ENCODE measurements at places on chromosomes 6 and 20.

GRCh38 chr6:145977881-145978280 lies 13.7 kb upstream of the SHPRH start:
- DNase-seq: no peak

DNA sequence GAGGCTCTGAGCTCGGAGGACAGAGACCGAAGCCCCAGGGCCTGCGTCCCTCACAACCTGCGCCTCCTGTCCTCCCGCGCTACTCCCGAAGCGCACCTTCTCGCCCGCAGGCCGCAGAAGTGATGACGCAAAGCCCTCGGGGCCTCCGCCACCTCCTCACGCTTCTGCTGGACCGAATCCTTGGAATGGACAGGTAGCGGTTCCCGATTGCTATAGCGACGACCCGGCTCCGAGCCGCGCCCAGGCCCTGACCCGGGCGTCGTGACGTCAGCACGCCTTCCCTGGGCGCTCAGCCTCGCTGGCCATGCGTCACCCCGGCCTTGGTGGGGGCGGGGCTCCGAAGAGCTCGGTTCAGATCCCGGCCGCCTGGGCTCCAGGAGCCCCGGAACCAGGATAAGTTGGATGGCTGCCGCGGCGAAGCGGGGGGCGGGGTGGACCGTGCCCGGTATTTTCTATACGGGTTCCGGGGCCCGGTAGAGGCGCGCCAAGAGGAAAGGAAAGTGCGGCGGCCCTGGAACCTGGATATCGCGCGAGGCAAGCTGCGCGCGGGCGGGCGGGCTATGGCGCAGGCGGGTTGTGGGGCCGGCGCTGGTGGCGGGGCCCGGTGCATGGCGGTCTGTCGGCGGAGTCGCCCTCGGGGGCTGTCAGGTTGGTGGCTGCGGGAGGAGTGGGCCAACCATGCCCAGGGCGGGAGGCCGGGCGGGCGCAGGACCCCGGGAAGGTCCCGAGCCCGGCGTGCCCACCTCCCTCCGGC lies at the start of gene ZNF76:
Gene ZNF76, plus strand, starts transcription at position 542 of the 754 bp plus-strand sequence. CDS start 21,417 bp downstream, outside the sequence.
- DNase-seq: peak; percentile 97

GRCh38 chr6:106972500-106972899 lies 2.0 kb downstream of the CD24 start:
- DNase-seq: no peak

GRCh38 chr20:4546342-4546741 lies 175.4 kb upstream of the PRND start:
- no peak for DNase-seq

DNA sequence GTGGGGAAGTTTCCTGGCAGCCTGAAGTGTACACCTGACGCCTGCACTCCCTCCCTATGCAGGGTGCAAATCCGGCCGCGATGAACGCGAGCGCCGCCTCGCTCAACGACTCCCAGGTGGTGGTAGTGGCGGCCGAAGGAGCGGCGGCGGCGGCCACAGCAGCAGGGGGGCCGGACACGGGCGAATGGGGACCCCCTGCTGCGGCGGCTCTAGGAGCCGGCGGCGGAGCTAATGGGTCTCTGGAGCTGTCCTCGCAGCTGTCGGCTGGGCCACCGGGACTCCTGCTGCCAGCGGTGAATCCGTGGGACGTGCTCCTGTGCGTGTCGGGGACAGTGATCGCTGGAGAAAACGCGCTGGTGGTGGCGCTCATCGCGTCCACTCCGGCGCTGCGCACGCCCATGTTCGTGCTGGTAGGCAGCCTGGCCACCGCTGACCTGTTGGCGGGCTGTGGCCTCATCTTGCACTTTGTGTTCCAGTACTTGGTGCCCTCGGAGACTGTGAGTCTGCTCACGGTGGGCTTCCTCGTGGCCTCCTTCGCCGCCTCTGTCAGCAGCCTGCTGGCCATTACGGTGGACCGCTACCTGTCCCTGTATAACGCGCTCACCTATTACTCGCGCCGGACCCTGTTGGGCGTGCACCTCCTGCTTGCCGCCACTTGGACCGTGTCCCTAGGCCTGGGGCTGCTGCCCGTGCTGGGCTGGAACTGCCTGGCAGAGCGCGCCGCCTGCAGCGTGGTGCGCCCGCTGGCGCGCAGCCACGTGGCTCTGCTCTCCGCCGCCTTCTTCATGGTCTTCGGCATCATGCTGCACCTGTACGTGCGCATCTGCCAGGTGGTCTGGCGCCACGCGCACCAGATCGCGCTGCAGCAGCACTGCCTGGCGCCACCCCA lies 1.2 kb downstream of the GPR6 start:
- no peak for DNase-seq

DNA sequence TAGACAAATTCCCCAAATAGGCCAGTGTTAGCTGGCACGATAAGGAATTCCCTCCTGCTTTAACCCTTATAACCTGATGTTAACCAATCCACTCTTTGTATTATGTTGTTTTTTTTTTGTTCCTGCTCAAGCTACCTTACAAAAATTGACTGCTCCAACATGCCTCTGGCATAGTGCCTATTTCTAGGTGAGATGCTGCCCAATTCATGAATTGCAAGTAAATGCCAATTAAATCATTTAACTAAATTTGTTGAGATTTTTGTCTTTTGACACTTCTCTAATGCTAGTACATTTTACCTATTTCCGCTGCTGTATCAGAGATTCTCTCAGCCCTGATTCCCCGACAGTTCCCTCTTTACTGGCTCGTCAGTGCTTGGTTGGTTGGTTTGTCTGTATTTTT lies 66.5 kb downstream of the HECA start:
- no peak for DNase-seq

DNA sequence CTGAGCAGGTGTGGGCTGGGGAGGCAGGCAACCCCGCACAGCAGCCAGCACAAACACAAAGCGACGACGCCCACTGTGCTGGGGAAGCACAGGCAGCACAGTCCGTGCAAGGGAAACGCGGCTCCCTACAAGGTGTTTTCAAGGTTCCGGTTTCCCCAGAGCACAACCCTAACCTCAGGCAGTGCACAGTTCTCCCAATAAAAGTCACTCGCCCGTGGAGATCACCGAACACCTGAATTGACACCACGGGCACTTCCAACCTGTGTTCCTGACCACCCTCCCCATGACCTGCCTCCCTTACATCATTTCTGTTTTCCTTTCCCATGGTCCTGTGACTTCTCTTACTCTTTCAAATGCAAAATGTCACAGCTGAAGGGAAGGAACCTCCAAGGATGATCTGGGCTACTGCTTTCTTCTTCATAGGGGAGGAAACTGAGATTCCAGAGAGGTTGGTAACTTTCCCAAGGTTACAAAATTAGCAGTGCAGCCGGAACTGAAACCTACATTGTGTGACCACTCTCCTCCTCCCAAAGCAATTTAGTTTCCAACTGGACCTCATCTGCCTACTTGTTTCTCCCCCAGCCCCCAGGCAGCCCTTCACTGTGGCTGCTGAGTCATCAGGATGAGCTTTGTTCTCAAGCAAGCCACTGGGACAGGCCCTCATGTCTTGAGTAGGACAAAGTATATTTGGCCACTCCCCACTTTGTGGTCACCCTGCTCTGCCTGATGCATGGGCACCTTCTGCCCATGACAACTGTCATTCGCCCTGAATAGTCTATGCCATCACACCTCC lies 125.3 kb downstream of the ATXN1 start:
- DNase-seq: no peak

DNA sequence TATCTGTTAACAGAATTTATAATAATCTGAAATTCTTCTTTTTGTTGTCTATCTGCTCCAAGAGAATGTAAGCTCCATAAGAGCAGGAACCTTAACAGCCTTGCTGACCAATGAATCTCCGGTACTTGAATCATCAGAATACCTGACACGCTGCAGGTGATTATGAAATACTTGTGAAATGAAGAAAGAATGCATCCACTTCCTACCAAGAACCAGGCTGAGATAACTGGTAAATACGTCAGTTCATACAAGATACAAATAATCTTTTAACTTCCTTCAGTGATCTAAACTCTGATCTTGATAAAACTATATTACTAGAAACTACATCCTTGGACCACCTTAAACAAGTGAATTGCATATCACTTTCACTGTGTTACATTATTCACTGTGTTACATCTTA lies 116.2 kb downstream of the MAP3K5 start:
- DNase-seq: no peak

GRCh38 chr6:77038807-77039206 lies 424.5 kb downstream of the HTR1B start:
- no peak for DNase-seq

GRCh38 chr6:143699430-143699825 lies 21.7 kb downstream of the PHACTR2 start:
- DNase-seq: no peak

GRCh38 chr6:126531840-126532239 lies 191.9 kb downstream of the CENPW start:
- DNase-seq: no peak

DNA sequence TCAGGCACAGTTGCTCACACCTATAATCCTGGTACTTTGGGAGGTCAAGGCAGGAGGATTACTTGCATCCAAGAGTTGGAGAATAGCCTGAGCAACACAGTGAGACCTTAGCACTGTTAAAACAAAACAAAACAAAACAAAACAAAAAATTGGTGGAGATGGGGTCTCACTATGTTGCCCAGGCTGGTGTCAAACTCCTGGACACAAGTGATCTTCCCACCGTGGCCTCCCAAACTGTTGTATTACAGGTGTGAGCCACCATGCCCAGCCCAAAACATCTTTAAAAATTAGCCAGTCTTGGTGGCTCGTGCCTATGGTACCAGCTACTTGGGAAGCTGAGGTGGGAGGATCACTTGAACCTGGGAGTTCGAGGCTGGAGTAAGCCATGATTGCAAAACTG lies 120.2 kb downstream of the GMDS start:
- DNase-seq: no peak

DNA sequence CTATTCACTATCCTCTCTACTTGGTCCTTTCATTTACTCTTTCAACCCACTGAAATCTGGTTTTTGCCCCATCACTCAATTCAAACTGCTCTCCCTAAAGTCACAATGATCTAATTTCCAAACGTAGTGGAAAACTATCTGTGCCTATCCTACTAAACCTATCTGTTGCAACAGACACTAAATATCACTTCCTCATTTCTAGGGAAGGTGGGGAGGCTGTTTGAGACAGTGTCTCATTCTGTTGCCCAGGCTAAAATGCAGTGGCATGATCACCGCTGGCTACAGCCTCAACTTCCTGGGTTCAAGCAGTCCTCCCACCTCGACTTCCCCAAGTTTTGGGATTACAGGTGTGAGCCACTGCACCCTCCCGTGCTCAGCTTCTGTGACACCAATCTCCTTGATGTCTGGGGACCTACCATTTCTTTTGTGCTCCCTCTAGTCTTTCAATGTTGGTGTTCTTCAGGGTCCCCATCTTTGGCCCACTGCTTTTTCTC lies 8.8 kb downstream of the RANBP9 start:
- DNase-seq: no peak

GRCh38 chr6:3244003-3244831 lies 14.5 kb upstream of the PSMG4 start:
- DNase-seq: no peak

DNA sequence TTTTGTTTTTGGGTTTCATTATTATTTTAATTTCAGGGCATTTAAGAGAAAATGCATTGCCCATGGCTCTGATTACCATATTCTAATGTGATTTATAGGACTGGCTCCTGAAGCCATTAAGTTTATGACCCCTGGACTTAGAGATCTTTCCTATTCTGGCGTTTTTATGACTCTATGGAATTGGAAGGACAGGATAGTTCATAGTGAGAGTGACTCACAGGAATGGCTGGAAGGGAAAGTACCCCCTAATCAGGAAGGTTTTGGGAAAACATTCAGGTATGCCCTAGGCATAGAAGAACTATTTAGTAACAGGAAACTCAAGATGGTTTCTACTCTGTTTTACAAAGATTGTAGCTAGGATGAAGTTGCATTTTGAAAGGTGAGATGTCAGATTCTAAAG lies 108.6 kb upstream of the SLC2A12 start:
- no peak for DNase-seq

GRCh38 chr20:56422824-56423189 lies 10.7 kb downstream of the CASS4 start:
- DNase-seq: no peak

- peak; percentile 59 for DNase-seq
These were observed at the start of gene EBF4 for GRCh38 chr20:2692036-2692885. Gene EBF4, plus strand, starts transcription at chr20:2692780. Its CDS starts 866 bp downstream, at chr20:2693646.

DNA sequence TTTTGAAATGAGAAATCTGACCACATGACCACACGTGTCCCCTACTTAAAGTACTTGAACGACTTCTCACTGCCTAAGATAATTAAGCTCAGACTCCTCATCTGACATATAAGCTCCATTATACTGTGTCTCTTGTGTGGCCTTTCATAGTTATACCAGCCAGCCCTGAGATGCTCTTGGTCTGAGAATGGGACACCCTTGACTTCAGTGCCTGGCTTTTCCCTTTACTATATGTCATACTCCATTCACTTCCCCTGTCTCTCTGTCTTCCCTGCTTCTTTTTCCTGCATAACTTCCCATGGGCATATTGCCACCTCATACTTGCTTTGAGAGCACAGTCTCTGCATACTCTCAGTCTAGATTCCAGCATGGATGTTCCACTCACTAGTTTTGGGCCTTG lies 53.4 kb upstream of the TINAG start:
- no peak for DNase-seq

DNA sequence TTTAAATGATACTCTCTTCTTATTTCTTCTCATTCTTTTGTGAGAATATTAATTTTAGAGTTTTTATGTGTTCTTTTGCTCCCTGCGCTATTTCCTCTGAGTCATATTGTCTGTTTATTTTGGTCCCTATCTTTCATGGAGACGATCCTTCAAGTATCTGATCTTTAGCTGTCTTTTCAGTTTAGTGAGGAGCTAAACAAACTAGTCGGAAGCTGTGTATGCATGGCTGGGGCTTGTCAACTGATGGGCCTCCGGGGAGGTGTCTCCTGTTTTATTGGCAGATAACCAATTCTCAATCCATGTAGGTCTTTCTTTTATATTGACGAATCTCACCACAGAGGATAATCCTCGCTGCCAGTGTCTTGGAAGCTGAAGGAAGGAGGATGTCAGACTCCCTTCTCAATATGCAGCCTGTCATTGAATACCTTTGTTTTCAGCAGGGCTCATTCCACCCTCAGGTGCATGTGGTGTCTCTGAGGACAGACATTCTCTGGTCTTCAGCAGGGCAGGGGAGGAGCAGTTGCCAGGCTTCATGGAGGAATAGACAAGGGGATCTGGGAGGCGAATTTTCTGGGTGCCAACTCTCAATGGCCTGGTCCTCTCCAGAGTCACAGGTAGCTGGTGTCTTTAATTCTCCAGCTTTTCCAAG lies 64.9 kb downstream of the RNF182 start:
- no peak for DNase-seq

DNA sequence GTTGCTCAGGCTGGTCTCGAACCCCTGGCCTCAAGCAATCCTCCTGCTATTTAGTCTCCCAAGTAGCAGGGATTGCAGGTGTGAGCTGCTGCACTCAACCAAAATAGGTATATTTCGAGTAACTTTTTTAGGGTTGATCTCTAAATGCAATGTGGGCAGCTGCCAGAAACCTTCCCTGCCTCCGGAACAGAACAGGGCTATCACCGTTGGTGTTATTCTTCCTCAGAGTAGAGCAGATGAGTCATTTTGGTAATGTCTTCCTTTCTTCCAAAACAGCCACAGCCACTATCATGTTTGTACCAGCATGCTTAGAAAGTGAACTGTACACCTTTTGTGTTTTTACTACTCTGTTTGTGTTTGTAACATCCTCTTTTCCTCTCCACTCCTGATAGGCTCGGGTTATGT lies 44.1 kb downstream of the SNX9 start:
- DNase-seq: no peak
